ENCODE measurements at places on chromosomes 16 and 17. TPM values are rescaled to one million over a fixed set of nuclear protein-coding genes. Genes with fewer than 3 reads are reported as not detected.

- DNase-seq: no peak
- H3K27me3 ChIP-seq: no peaks in the 10 kb centered on the region
- H3K4me1 ChIP-seq: peaks cover 20% of the 10 kb centered on the region
- H3K27ac ChIP-seq: peak overlapping the region; percentile 91
Measured at GRCh38 chr17:58517378-58517927, 3.0 kb upstream of the MTMR4 start.

DNA sequence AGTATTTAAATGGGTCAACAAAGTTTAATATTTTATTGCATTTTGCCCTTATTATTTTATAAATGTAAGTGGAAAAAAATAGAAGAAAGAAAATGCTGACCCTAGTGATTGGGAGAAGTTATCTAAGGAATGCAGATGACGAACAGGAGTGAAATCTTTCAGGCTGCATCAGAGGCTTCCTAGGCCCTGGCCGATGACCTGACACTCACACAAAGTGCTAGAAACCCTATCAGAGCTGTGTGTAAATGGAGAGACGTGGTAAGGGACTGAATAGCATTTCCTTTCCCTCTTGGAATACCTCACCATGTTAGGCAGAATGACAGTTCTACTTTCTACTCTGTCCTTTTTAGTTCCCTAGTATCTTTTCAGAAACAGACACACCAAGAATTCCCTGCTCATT lies 44.9 kb upstream of the CNEP1R1 start:
- H3K4me1 ChIP-seq: no peaks in the 10 kb centered on the region
- H3K27ac ChIP-seq: no peak overlapping the region
- no peaks in the 10 kb centered on the region for H3K27me3 ChIP-seq
- no peaks in the 10 kb centered on the region for H3K36me3 ChIP-seq
- no peak for DNase-seq
- H3K4me3 ChIP-seq: no peak overlapping the region

The RGS11 gene
- total RNA-seq: 5.9 TPM

The CETP gene
- total RNA-seq: 1.3 TPM

The RUNDC3A gene
- total RNA-seq: 2.2 TPM

GRCh38 chr16:3046641-3047386 lies 453 bp downstream of the MMP25 start:
- H3K27me3 ChIP-seq: peaks cover 31% of the 10 kb centered on the region
- H3K36me3 ChIP-seq: no peaks in the 10 kb centered on the region
- H3K4me3 ChIP-seq: no peak overlapping the region
- no peak overlapping the region for H3K27ac ChIP-seq

The CA7 gene
- not detected for total RNA-seq

DNA sequence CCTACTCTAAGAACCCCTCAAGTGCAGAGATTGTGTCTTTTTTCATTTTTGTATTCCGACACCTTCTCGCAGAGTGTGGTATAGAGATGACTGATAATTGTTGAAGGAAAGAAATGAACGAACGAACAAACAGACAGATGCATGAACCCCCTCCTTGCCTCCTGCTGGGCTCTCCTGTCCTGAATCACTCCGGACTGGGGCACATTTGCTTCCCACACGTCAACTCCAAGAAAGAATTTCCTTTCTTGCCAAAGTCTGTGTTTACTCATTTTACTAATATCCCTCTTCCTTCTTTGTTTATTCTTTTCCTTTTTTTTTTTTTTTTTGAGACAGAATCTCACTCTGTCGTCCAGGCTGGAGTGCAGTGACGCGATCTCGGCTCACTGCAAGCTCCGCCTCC lies 37.5 kb upstream of the BHLHA9 start:
- H3K27ac ChIP-seq: no peak overlapping the region
- peaks cover 2% of the 10 kb centered on the region for H3K4me1 ChIP-seq
- H3K36me3 ChIP-seq: no peaks in the 10 kb centered on the region

DNA sequence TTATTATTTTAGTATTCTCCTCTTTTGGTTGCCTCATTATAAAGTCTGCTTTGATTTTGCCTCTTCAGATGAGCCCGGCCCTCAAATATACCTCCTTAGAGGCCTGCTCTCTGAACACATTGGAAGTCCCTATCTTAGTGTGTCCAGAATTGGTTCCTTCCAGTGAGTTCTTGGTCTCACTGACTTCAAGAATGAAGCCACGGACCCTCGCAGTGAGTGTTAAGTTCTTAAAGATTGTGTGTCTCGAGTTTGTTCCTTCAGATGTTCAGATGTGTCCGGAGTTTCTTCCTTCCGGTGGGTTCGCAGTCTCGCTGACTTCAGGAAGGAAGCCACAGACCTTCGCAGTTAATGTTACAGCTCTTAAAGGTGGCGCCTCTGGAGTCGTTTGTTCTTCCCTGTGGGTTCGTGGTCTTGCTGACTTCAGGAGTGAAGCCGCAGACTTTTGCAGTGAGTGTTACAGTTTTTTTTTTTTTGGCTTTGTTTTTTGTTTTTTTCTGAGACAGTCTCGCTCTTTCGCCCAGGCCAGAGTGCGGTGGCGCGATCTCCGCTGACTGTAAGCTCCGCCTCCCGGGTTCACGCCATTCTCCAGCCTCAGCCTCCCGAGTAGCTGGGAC lies 45.8 kb upstream of the NOS2 start:
- no peaks in the 10 kb centered on the region for H3K4me1 ChIP-seq
- no peak for DNase-seq
- no peaks in the 10 kb centered on the region for H3K36me3 ChIP-seq

DNA sequence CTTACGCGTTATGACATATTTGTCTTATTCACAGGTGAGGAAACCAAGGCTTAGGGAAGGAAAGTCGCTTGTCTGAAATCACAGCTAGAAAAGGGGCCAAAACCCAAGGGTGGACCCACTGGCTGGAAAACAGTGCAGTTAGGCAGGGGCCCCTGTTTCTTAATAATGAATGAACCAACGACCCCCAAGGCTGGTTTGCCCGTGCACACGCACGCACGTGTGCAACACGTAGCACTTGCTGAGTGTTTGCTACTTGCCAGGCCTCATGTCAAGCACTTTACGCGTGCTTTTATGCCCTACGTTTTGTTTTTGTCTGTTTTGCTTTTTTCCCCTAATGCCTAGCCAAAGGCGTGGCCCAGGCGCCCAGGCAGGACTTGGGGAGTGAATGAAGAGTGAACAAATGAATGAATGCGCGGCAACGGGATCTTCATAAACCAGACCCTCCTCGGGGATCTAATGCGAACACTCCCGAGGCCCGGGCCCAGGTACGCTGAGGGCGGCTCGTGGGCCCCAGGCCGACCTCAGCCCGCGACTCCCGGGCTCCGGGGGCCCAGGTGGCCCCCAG lies 571 bp upstream of the USP10 start:
- H3K4me1 ChIP-seq: peaks cover 6% of the 10 kb centered on the region
- H3K36me3 ChIP-seq: no peaks in the 10 kb centered on the region
- H3K27ac ChIP-seq: no peak overlapping the region
- no peaks in the 10 kb centered on the region for H3K27me3 ChIP-seq
- no peak overlapping the region for H3K4me3 ChIP-seq
- no peak for DNase-seq

GRCh38 chr17:76726231-76726775 lies at the start of gene JMJD6:
JMJD6 (minus strand) TSS chr17:76726606; CDS start chr17:76726475, 131 bp downstream.
- peaks cover 18% of the 10 kb centered on the region for H3K4me1 ChIP-seq
- H3K36me3 ChIP-seq: peaks cover 2% of the 10 kb centered on the region
- H3K27ac ChIP-seq: peak within 1 kb of the TSS; percentile 99

The KRT9 gene
- total RNA-seq: not detected

GRCh38 chr16:81633680-81634379 lies 145.3 kb upstream of the PLCG2 start:
- H3K36me3 ChIP-seq: no peaks in the 10 kb centered on the region
- H3K4me1 ChIP-seq: peaks cover 24% of the 10 kb centered on the region
- no peaks in the 10 kb centered on the region for H3K27me3 ChIP-seq
- no peak for DNase-seq

GRCh38 chr16:57643147-57643874 lies 14.9 kb downstream of the ADGRG1 start:
- no peak for DNase-seq
- H3K27me3 ChIP-seq: no peaks in the 10 kb centered on the region
- H3K36me3 ChIP-seq: peaks cover 24% of the 10 kb centered on the region

The MPG gene
- 40.8 TPM for total RNA-seq

DNA sequence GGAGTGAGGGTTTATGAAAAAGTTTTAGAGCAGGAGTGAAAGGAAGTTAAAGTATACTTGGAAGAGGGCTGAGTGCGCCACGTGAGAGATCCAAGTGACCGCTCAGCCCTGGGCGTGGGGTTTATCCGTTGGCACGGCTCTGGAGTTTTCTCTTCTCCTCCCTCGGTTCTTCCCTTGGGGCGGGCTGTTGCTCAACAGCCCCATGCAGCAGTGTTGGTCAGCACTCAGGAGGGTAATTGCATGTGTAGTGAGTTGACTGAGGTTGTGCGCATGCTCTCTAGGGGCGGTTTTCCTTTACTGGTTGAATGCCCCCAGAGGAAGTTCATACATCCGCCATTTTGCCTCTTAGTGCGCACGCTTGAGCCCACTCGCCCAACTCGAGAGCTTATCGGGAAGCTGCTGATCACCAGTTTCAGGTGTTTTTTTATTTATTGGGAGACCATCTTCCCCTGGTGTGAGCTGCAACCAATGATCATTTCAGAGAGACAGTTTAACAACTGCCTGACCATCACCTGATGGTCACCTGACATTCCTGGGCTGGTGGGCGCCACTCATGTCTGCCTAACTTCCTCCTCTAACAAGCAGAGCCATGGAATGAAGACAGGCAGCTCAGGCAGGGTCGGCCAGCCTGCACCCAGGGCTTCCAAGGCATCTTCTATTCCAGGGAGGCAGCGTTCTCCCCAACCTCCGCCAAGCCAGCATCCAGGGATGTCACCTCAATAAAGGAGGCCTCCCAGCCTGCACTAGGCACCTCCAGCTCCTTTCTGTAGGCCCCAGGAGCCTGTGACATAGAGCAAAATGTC lies 41.3 kb upstream of the DNAH17 start:
- H3K27me3 ChIP-seq: no peaks in the 10 kb centered on the region
- H3K27ac ChIP-seq: no peak overlapping the region
- no peaks in the 10 kb centered on the region for H3K4me1 ChIP-seq
- no peak for DNase-seq

GRCh38 chr16:48053418-48053745 lies 102.4 kb downstream of the ABCC12 start:
- no peak overlapping the region for H3K27ac ChIP-seq
- no peak overlapping the region for H3K4me3 ChIP-seq
- peak; percentile 38 for DNase-seq
- no peaks in the 10 kb centered on the region for H3K27me3 ChIP-seq
- H3K4me1 ChIP-seq: no peaks in the 10 kb centered on the region
